ENCODE measurements at places on chromosomes 4 and X. TPM values are rescaled to one million over a fixed set of nuclear protein-coding genes. Genes with fewer than 3 reads are reported as not detected.

GRCh38 chrX:70433848-70434351, 10.7 kb upstream of the DLG3 start:
- peak overlapping the region; percentile 69 for H3K27ac ChIP-seq
- DNase-seq, result peak; percentile 83
- peaks cover 9% of the 10 kb centered on the region for H3K4me1 ChIP-seq

- no peak overlapping the region for H3K27ac ChIP-seq
- H3K36me3 ChIP-seq, result no peaks in the 10 kb centered on the region
- no peak overlapping the region for H3K4me3 ChIP-seq
- no peaks in the 10 kb centered on the region for H3K4me1 ChIP-seq
- H3K27me3 ChIP-seq, result no peaks in the 10 kb centered on the region
Measured at GRCh38 chrX:110671068-110671803, 124.4 kb downstream of the CHRDL1 start.

The ATP2B3 gene
- total RNA-seq, result not detected

The CLIC2 gene
- 7.1 TPM for total RNA-seq

The CPLX1 gene
- total RNA-seq, result not detected

DNA sequence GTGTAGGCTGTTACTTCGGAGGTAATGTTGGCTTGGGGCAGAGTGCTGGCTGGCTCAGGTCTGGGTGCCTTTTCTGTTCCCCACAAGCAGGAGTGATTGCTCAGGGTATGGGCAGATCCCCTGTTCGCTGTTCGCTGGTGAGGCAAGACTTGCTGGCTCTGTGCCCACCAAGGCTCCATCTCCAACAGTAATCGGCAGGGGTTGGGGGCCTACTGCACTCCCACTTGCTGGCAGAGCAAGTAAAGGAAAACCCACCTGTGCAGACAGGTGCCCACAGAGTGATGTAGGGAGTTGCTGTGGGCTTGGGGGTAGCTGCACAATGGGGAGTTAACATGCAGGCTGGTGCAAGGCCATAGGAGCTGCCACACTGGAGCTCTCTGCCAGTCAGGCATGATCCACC, 8.0 kb upstream of the TMSB15C start:
- no peak for DNase-seq
- no peak overlapping the region for H3K27ac ChIP-seq
- no peaks in the 10 kb centered on the region for H3K36me3 ChIP-seq
- no peaks in the 10 kb centered on the region for H3K4me1 ChIP-seq
- H3K4me3 ChIP-seq, result no peak overlapping the region
- no peaks in the 10 kb centered on the region for H3K27me3 ChIP-seq

- no peaks in the 10 kb centered on the region for H3K4me1 ChIP-seq
- H3K27ac ChIP-seq, result no peak overlapping the region
- no peak for DNase-seq
- H3K4me3 ChIP-seq, result no peak overlapping the region
- no peaks in the 10 kb centered on the region for H3K36me3 ChIP-seq
Measured at GRCh38 chrX:66023385-66024091, 16.3 kb downstream of the VSIG4 start.

DNA sequence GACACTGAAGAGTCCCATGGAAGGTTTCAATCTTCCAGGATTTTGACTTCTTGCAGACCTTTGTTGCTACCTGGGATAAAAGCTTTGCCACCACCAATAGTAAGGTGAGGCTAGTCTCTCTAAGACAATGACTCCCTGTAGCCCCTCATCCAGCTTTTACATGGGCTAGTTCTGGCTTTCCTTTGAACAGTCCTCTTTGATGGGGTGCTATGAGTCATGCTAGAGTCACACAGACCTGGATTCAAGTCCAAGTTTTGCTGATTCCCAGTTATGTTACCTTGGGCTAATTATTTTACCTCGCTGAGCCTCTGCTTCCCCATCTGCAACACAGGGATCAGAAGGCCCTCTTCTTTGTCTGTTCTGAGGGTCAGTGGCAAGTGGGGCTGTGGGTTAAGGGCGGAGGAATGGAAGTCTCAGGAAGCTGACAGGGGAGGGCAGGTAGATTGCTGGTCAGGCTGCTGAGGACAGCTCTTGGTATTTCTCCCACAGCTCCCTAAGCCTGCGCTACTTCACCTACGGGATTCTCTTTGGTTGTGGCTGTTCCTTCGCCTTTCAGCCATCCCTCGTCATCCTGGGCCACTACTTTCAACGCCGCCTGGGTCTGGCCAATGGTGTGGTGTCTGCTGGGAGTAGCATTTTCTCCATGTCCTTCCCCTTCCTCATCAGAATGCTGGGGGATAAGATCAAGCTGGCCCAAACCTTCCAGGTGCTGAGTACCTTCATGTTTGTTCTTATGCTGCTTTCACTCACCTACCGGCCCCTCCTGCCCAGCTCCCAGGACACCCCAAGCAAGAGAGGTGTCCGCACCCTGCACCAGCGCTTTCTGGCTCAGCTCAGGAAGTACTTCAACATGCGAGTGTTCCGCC, 90.3 kb downstream of the RLIM start:
- no peaks in the 10 kb centered on the region for H3K27me3 ChIP-seq
- no peaks in the 10 kb centered on the region for H3K36me3 ChIP-seq
- no peak for DNase-seq
- no peak overlapping the region for H3K27ac ChIP-seq

The GYPA gene
- total RNA-seq, result not detected

DNA sequence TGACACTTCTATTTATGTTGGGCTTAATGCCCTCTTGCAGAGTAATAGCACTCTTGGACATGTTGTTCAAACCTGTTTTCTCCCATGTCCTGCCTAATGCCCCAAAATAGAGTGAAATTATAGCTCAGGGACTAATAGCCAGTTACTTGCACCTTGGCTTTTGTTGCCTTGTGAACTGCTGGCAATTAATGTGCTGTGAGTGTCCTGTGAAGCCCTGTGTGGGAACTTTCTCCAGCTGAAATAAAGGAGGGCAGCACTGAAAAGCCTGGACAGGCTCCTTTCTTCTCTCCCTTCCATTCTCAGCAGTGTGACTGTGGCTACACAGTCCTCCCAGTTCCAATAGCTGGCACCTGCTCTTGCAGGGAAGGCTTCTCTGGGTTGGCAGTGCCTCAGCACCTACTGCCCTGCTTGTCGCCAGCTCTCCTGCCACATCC, 72.4 kb downstream of the DCLK2 start:
- H3K27me3 ChIP-seq, result no peaks in the 10 kb centered on the region
- H3K36me3 ChIP-seq, result no peaks in the 10 kb centered on the region
- H3K4me3 ChIP-seq, result no peak overlapping the region
- no peak for DNase-seq
- no peak overlapping the region for H3K27ac ChIP-seq
- H3K4me1 ChIP-seq, result peaks cover 3% of the 10 kb centered on the region

DNA sequence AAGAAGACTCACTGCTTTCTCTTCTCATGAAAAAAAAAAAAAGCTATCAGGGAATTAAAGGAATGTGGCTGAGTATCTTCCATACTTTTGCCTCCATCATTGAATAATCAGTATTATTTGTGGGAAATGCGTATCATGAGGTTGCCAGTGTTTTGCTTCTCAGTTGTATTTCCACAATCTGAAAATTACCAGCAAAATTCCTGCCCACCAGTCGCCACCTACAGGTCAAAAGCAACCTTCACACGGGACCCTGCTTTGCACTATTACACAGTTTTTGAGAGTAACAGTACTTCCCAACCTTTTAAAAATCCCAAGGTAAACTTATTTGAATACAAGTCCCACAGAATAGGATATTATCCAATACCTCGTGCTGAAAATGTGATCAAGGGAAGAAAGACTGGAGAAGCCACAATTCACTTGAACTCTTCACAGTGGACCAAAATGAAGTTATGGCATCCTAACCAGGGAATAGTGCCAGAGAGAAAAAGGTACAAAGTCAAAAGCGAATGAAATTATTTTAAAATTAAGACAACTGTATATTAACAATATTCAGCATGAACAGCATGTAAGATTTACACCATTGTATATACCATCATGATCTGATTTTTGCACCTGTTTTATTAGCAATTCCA, 30.4 kb downstream of the PGRMC1 start:
- no peak for DNase-seq
- no peaks in the 10 kb centered on the region for H3K27me3 ChIP-seq
- H3K36me3 ChIP-seq, result no peaks in the 10 kb centered on the region
- no peak overlapping the region for H3K27ac ChIP-seq
- H3K4me1 ChIP-seq, result no peaks in the 10 kb centered on the region
- H3K4me3 ChIP-seq, result no peak overlapping the region

- H3K36me3 ChIP-seq, result no peaks in the 10 kb centered on the region
- no peak for DNase-seq
- H3K4me1 ChIP-seq, result no peaks in the 10 kb centered on the region
- H3K4me3 ChIP-seq, result no peak overlapping the region
- peaks cover 4% of the 10 kb centered on the region for H3K27me3 ChIP-seq
Measured at GRCh38 chr4:44632089-44632488, 19.3 kb downstream of the YIPF7 start.

DNA sequence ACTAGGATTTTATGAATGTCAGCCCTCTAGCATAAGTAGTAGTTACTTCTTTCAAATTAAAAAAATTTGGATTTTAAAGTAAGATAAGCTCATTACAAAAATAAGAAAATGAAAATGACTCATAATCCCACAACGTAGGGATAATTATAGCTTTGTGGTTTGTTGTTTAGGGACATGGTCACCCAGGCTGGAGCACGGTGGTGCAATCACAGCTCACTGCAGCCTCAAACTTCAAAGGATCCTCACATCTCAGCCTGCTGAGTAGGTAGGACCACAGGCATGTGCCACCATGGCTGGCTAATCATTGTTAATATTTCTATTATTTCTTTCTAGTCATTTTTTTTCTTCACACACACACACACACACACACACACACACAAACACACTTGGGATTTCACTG, 57.6 kb downstream of the PLAC1 start:
- no peak overlapping the region for H3K4me3 ChIP-seq
- no peaks in the 10 kb centered on the region for H3K36me3 ChIP-seq
- H3K27ac ChIP-seq, result no peak overlapping the region

The USP27X gene
- 2.4 TPM for total RNA-seq

DNA sequence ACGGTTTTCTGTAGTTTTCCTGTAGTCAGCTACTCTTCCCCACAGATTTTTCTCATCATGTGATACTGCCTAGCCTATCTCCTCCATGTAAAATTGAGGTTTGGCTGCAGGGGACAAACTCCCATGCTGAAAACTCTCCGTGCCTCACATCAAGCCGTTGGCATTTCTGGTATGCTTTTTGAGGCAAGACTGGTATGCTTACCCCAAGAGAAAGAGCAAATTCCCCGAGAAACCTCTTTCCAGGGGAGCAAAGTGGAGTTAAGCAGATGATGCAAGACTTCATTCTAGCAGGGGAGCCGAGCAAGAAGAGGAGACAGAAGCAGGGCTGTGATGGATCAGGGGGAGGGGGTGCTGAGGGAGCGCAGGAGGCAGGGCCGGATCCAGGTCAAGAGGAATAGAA, 4.8 kb downstream of the SOWAHD start:
- no peaks in the 10 kb centered on the region for H3K36me3 ChIP-seq
- H3K27me3 ChIP-seq, result no peaks in the 10 kb centered on the region
- no peak overlapping the region for H3K4me3 ChIP-seq
